ENCODE measurements at places on chromosomes 11 and 22.
A peak's percentile ranks its signal among the peaks of the same experiment; 100 is the strongest.

GRCh38 chr11:73566977-73567755, 30.7 kb downstream of the FAM168A start:
- no peak for DNase-seq

- DNase-seq, result peak; percentile 94
Observed at GRCh38 chr11:127017482-127017881, 16.9 kb upstream of the KIRREL3 start.

- peak; percentile 55 for DNase-seq
Observed at GRCh38 chr11:13446444-13446843, 16.6 kb downstream of the BTBD10 start.

DNA sequence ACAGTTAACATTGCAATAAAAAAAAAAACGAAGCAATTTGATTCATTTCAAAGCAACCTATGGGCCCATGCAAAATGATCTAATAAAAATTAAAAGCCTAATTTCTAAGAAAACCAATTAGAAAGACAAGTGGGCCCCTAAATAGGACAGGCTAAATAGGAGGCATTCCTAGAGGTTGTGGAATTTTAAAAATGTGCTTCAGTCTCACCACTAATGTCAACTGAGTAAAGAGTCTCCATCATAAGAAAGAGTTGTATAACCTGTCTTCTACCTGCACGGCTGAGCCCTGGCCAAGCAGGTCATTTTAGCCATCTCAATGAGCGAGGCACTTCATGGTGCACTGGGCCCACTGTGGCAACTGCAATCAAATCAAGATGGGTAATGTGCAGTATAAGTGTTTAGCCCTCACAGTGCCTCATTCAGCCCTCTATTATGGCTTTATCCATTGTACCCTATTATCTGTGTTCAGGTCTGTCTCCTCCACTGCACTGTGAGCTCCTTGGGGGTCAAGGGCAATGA, 76.4 kb downstream of the PRSS23 start:
- DNase-seq, result no peak

- DNase-seq, result no peak
Observed at GRCh38 chr22:45648301-45649117, 23.1 kb upstream of the ATXN10 start.

- peak; percentile 88 for DNase-seq
Observed at GRCh38 chr22:50200461-50201190, at the start of gene SELENOO. Gene SELENOO, plus strand, starts transcription at chr22:50201011. Its CDS starts 26 bp downstream, at chr22:50201037.

- DNase-seq, result no peak
Observed at GRCh38 chr11:36053281-36053680, 109.4 kb downstream of the LDLRAD3 start.

- no peak for DNase-seq
Observed at GRCh38 chr11:63749624-63750023, 19.0 kb downstream of the ZFTA start.

GRCh38 chr11:111761036-111761435, 5.2 kb downstream of the PPP2R1B start:
- DNase-seq, result no peak

DNA sequence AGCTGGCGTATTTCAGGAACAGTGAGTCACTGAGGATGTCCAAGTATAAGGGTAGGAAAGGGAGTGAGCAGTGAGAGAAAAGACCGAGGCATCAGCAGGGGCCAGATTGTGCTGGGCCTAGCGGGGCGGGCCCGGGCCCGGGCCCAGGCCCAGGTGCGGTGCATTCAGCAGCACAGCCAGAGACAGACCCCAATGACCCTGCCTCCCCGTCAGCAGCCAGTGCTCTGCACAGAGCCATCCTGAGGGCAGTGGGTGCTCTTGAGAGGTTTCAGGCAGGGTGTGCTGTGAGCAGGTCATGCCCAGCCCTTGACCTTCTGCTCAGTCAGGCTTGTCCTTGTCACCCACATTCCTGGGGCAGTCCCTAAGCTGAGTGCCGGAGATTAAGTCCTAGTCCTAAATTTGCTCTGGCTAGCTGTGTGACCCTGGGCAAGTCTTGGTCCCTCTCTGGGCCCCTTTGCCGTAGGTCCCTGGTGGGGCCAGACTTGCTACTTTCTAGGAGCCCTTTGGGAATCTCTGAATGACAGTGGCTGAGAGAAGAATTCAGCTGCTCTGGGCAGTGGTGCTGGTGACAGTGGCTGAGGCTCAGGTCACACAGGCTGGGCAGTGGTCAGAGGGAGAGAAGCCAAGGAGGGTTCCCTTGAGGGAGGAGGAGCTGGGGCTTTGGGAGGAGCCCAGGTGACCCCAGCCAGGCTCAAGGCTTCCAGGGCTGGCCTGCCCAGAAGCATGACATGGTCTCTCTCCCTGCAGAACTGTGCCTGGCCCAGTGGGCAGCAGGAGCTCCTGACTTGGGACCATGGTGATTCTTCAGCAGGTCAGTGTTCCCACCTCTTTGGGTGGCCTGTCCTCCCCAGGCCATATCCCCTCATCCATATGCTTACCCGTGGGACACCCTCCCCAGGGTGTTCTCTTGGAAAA, 2.1 kb downstream of the MYO7A start:
- DNase-seq, result no peak

- no peak for DNase-seq
Observed at GRCh38 chr11:68016161-68016903, 6.2 kb downstream of the ALDH3B1 start.

DNA sequence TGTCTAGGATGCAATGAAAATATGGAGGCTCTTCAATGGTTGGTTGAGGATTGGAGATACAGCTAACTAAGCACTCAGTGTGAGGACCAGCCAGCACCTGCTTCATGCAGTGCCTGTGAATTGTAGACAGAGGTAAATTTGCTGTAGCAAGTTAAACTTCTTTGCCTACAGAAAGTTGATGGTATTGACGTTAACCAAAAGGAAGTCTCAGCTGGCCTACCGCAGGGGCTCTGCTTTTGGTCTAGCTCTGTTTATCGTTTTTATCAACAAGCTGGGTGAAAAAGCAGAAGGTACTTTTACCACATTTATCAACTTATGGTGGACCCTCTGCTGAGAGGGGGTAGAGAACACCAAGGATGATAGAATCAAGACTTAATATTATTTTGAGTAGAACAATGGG, 51.6 kb downstream of the GRAMD1B start:
- no peak for DNase-seq

GRCh38 chr22:31537019-31537535, 40.7 kb downstream of the SFI1 start:
- DNase-seq, result no peak

DNA sequence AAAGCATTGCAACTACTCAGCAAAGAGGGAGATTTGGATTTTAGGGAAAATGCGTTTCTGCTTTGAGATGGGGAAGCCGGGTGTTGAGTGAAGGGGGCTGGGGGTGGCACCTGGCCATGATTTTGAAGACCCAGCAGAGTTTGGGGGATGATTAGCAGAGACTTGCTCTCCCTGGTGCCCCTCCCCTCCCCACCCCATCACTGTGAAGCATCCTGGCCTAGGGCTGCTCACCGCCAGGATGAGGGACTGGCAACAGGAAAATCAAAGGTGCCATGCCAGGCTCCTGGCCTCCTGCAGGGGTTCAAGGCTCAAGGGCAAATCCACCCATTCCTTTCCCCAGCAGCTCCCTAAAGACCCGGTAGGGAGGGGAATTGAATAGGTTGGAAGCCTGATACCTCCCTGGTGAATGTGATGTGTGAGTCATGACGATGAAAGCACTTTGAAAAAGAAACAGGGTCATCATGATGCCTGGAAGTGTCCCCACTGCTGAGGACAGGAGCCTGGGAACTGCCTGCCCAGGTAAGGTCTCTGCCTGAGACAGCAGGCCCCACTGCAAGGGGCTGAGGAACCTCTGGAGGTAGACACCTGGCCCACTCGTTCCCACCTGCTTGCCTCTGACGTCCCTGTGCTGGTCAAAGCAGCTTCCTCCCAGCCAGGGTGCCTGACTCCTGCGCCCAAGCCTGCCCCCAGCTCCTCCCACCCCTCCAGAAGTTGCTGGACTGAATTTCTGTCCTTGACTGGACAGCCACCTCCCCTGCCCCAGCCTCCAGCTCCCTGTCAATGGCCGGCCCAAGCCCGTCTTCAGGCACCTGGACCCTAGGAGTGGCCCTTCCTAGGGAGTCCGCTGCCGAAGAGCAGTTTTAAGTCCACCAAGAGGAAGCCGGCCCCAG, 1.7 kb downstream of the CHST1 start:
- no peak for DNase-seq

GRCh38 chr22:47606426-47606825, 844.0 kb downstream of the TBC1D22A start:
- DNase-seq, result no peak

GRCh38 chr11:10155793-10156490, 138.1 kb downstream of the SBF2 start:
- DNase-seq, result no peak

DNA sequence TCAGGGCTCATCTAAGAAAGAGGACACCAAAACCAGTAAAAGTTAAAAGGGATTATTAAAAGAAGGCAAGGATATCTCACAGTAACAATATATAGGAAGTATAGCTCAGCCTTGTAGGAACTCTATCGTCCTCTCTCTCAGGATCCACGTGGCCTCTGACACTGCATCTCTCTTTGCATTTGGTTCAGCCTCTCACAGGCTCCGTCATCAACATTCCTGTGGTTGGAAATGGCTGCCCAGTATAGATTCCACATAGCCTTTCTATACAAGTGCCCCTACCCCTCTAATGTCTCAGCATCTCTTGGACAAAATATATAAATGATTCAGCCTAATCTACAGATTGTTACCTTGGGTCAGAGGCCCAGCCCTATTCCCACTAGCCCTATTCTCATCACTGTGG, 101.3 kb upstream of the DBX1 start:
- peak; percentile 25 for DNase-seq

DNA sequence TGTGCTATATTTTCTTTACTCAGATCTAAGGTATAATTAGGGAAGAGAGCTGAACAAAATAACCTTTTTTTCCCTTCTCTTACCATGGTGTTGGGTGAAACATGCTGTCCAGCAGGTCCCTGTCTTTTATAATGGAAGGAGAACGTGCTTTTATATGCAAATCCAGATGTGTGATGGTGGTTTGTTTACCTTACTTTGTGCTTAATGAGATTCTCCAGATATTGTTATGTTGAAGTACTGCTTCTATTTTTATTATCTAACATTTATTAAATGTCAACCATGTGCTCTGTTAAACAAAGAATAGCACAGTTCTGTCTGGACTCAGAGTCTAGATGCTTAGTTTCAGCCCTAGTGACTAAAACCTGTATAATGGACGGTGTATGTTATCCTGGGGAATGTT, 10.1 kb upstream of the GRIK4 start:
- no peak for DNase-seq

All from EL (cell line).